Stimulated activated CD4-positive, alpha-beta T cell treated with anti-CD3 and anti-CD28 coated beads, Interleukin-4, amount 100 ng/mL, for 24 hours (primary cell): ENCODE measurements at places on chromosomes 5 and 9.

DNA sequence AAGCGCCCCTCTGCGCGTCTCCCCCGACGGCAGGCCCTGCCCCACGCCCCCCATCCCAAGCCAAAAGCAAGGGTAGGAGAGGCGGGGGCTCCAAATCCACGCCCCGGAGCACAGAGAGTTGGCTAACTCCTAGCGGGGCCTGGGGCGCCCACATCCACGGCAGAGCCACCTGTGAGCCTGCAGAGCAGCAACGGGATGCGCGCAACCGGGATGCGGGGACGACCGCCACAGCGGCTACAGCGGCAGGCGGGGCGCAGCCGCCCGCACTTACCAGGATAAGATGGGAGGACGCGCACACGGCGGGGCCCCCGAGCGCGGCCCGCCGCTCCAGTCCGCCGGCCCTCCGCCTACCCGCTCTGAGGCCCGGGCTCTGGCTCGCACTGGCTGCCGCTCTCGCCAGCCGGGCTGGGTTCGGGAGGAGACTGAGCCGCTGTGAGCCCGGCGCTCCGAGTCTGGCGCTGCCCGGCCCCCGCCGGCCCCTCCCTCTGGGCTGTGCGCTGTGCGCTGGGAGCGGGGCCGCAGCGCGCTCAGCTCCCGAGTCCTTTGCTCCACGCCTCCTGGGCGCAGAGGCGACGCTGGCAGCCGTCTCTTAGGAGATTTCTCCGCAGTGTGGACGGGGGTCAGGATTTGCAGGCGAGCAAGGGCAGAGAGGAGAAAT lies at the start of gene SLC24A2:
Gene SLC24A2, minus strand, starts transcription at position 424 of the 658 bp plus-strand sequence.
- no peak for DNase-seq

DNA sequence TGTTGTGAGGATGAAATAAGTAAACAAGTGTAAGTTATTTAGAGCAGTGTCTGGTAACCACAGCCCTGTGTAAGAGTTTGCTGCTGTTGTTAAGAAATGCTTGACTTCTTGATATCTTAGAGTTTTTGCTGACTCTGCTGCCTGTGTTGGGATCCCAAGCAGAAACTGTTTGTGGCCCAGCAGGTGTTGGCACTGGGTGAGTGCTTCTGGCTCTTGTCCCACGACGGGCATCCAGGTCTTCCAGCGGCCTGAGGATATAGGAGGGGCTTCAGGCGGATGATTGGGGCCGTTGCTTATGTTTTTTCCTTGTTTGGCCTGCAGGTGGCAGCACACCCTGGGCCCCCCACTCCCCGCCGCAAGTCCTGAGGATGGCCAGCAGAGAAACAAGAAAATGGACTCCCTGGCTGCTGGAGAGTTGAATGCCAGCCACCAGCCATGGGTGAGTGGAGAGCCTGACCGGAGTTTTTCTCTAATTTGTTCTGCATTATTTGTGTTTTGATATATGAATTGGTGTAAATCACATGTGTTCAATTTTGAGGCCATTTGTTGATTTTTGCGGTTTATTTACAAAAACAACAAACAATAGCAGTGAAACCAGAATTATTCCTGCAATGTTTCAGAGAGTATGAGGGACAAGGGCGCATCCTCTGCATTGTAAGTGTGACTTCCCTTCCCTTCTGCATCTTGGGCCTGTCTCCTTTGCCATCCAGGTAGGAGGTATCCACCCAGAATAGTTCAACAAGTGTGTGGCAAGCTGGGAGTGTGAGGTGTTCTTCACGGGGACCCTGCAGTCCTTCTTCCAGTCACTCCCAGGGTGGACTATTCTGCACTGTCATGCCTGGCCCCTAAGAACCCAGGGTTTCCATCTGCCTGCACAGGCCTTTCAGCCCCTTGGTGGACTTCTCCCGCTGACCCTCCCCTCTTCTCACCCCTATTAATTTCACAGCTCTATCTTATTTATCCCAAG lies 50.3 kb downstream of the SLC22A5 start:
- DNase-seq: peak; percentile 66

- DNase-seq: no peak
These were observed 76.3 kb upstream of the BARHL1 start for GRCh38 chr9:132505991-132506655.

DNA sequence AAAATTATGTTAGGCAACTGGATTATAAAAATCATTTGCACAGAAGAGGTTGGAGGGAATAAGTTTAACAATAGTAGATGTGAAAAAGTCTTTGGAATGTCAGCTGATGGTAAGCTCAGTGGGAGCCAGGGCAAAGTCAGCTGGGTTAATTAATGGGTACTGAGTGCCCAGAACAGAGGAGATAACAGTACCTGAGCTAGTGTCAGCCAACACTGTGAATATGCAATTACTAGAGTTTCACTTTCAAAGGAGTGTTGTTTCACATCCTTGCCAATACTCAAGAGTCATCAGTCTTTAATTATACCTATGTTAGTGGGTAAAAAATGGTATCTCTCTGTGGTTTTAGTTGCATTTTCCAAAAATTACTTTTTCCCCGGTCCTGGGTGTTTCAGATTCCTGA lies 135.1 kb downstream of the KIF4B start:
- DNase-seq: no peak

GRCh38 chr9:91760906-91761305 lies 189.1 kb downstream of the ROR2 start:
- no peak for DNase-seq

DNA sequence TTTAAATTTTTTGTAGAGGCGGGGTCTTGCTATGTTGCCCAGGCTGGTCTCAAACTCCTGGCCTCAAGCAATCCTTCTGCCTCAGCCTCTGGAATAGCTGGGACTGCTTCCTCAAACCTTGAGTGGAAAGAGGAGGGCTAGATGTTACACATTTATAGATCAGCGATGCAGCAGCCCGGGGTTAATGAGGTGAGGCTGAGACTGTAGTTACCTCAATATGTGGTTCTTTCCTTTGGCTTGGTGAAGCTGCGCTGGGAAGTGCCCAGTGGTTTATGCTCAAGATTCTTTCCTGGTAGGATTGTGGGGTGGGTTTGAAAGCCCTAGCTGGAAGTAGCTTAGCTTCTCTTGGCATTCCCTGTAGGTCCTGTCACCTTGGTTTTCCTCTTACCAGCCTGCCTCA lies 22.5 kb downstream of the ZNF618 start:
- no peak for DNase-seq

DNA sequence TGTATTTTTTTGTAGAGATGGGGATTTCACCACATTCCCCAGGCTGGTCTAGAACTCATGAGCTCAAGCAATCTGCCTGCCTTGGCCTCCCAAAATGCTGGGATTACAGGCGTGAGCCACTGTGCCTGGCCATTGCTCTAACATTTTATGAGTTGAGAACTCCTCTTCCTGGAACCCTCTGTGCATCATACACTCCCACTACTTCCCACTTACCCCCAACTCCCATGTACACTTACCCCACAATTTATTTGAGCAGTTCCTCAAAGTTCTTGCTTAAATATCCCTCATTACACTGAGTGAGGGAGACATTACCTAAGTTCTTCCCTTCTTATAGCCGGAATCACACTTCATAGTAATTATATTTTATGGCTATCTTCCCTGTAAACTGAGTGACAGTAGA lies 42.9 kb upstream of the GALNT10 start:
- no peak for DNase-seq

DNA sequence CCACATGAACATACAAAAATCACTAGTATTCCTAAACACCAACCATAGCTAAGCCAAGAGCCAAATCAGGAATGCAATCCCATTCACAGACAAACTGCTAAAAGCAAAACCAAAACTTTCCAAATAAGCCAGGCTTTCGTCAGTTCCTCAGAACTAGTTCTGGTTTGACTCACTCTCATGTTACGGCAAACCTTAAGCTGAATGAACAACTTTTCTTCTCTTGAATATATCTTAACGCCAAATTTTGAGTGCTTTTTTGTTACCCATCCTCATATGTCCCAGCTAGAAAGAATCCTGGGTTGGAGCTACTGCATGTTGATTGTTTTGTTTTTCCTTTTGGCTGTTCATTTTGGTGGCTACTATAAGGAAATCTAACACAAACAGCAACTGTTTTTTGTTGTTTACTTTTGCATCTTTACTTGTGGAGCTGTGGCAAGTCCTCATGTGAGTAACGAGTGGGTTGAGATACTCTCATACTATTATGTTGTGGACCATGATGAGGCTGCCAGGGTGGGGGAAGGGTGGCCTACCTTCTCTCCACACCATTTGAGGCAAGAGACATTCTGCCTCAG lies at the start of gene PDCD1LG2:
Gene PDCD1LG2, plus strand, starts transcription at position 172 of the 572 bp plus-strand sequence. CDS start 12,016 bp downstream, outside the sequence.
- peak; percentile 72 for DNase-seq

- no peak for DNase-seq
These were observed 244.6 kb downstream of the KIF4B start for GRCh38 chr5:155258161-155258560.

- no peak for DNase-seq
These were observed 325.6 kb downstream of the BNC2 start for GRCh38 chr9:16544842-16545241.

DNA sequence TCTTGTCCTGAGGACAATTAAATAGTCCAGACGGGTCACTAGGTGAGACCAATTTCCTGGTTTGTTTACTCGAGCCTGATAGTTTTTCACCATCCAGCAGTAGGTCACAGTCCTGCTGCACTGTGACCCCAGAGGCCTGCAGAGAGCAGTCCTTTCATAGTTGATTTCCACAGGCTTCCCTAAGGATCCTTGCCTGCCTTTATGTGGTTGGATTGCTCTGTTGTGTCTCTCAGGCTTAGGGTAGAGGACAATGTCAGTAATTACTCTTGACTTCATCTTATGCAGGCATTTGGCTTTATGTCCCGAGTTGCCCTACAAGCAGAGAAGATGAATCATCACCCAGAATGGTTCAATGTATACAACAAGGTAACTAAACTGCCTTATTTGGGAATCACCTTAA lies 9.0 kb upstream of the CATSPER3 start:
- DNase-seq: no peak

DNA sequence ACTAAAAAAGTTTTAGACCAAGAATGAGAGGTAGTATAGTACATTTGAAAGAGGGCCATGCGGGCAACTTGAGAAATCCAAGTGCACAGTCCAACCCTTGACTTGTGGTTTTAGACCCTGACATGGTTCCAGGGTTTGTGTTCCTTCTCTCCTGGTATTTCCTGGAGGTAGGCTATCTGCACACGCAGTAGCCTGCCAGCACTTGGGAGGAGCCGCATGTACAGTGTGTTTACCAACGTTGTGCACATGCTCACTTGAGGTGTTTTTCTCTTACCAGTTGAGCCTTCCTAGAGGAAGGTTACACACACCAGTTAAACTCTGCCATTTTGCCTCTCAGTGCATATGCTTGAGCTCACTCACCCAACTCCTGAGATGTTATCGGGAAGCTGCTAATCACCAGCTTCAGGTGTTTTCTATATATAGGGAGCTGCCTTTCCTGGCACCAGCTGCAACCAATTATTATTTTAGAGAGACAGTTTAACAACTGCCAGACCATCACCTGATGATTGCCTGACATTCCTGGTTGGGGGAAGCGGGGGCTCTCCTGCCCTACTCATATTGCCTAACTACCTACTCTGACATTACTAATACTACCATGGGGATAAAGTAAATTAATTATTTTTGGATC lies 593.4 kb upstream of the TUSC1 start:
- no peak for DNase-seq

- peak; percentile 58 for DNase-seq
These were observed 51.9 kb downstream of the NIPAL4 start for GRCh38 chr5:157511651-157512644.

DNA sequence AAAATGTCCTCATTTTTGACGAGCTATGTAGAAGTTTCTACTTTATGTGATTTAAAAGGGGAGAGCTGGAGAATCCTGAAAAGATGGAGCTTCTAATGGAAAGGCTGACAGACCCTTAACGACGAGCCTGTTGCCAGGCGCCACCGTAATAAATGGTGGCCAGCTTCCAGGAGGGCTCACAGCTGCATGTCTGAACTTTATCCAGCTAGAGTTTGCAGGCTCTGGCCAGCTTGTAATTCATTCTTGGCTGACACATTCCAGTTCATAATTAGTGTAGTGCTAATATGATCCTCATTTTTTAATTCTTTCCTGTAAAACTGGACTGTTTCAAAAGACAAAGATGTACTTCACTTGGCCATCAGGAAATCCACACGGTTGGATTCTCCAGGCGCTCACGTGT lies 246.7 kb downstream of the GAS1 start:
- no peak for DNase-seq

DNA sequence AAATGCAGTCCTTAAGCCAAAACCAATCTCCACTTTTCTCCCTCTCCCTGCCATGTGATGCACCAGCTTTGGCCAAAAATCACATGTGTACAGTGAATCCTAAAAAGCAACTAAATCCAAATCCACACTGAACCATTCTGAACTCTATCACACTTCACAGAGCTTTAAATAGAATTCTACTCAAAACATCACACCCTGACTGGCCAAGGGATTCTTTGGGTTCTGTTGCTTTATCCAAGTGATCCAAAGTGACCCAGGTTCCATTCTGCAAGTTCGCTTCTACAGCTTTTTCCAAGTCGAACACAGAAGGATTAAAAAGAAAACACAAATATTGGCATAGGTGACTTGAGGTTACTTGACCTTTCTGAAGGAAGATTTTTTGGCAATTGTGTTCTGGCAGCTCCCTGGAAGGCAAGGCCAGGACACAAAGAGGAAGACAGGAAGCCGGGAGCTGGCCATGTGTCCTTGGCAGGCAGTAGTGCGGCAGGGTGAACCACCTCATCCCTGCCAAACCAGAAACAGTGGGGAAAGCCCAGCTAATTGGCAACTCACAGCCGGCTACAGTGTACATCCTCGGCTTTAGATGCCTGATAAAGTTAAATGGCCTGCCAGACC lies 115.0 kb downstream of the NFIB start:
- no peak for DNase-seq

- DNase-seq: no peak
These were observed 72.2 kb upstream of the FAM169A start for GRCh38 chr5:74938250-74938933.

GRCh38 chr5:135353952-135354721 lies 44.9 kb downstream of the MACROH2A1 start:
- DNase-seq: no peak

DNA sequence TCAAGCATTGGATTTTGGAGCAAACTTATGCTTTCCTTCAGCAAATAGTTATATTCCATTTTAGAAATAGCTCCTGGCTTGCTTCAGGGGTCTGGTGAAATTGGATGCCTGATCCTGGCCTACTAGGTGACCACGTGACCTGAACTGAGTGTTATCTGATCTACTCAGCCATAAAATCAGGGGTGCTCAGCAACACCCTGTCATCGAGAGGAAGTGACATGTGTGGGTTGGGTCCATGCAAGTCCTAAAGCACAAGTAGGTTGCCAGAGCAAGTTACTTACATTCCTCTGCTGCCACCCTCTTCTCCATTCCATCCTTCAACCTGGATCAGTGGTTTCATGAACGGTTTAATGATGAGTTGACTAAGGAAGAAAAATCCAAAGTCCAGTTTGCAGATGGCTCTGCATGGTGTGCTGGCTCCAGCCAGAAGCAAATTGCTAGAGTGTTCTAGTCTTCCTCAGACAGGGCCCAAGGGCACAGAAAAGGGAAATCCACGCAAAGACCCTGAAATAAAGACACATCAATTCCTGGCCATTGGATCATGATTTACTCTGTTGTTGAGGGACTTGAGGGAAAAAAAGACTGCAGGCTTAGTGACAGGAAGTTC lies 2.8 kb upstream of the FAM193B start:
- DNase-seq: no peak

DNA sequence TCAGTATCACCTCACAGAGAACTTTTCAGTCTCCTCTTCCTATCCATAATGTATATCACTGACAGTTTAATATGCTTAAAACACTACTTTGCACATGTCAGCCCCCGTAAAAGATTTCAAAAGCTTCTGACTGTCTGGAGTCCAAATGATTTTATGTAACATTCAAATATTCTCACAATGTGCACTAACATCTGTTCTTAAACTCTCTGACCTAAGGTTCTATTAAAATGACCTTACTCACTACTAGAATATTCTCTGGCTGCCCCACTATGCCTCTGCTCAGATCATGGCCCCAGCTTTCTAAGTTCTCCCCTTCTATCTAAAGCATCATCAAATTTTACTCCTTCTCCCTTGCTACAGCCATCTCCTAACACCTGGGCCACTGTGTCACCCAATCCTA lies 52.5 kb downstream of the AP3B1 start:
- DNase-seq: no peak
